ENCODE measurements at places on chromosomes 12 and 14.

DNA sequence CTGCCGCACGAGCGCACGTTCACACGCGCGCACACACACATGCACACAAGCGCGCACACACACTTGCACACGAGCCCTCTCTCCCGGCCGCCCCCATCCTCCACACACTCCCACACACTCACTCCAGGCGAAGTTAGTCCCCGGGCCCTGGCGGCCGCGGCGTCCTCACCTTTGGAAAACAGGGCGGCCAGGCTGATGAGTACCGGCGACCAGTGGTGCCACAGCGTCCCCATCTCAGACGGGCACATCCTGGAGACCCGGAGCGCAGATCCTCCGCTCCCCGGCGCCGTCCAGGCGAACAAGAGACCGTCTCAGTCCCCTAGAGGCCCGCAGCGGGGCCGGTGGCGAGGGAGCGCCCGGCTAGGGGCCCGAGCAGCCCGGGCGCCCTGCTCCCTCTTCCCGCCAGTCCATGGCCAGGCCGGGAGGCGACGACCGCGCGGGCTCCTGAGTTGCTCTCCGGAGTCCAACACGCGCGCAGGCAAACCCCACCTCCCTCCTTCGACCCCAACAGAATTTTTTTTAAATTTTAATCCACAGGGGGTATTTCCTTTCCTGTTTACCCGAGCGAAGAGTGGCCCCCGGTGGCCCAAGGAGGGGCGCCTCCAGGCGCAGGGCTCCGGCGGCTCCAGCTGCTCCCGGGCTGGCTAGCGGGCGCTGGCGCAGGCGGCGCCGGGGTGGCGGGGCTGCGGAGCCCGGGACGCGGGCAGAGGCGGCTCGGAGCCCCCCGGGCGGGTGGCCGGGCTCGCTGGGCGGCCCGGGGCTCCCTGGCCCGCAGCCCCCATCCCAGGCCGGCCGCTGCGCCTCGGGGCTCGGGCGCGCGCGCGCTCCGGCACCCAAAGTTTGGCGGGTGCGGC, 506 bp downstream of the TMEM132D start:
- DNase-seq: peak; percentile 32

GRCh38 chr14:68268197-68268596, 448.6 kb downstream of the RAD51B start:
- no peak for DNase-seq

- no peak for DNase-seq
Observed at GRCh38 chr12:46965137-46965536, 114.3 kb upstream of the PCED1B start.

GRCh38 chr14:68219407-68219806, 399.8 kb downstream of the RAD51B start:
- DNase-seq: no peak

DNA sequence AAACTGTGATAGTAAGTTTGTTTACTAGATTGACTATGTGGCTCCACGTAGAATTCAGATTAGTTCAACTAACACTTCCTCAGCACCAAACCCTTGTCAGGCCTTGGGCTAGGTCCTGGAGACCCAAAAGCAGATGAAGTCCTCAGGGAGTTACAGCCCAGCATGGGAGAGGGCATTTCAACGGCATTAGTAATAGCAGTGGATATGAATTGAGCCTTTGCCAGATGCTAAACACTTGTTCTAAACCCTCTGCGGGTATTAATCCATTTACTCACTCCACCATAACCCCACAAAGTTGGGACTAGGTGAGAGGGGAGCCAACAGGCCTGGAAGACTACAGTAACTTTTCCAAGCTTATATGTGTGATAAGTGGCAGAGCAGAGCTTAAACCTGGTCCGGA, 714.6 kb downstream of the DIO2 start:
- no peak for DNase-seq

DNA sequence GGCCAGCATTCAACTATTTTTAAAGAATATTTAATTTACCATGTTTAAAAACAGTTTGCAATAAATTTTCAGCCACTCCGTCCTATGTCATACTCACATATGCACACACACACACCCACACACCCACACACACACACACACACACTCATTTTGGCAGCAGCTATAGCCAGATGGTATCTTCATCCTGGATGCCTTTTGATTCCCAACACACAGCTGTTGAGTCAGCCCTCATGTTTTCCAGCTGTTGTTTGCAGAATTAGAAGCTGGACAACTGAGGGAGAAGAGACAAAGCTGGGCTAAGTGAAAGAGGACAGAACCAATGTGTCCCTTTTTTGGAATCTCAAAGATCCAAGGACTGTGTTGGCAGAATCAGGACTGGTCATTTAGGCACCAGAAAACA, 80.0 kb upstream of the EGLN3 start:
- peak; percentile 29 for DNase-seq

- no peak for DNase-seq
Observed at GRCh38 chr14:74784634-74785033, 21.5 kb downstream of the YLPM1 start.

GRCh38 chr12:119644930-119645329, 23.0 kb upstream of the PRKAB1 start:
- DNase-seq: no peak

DNA sequence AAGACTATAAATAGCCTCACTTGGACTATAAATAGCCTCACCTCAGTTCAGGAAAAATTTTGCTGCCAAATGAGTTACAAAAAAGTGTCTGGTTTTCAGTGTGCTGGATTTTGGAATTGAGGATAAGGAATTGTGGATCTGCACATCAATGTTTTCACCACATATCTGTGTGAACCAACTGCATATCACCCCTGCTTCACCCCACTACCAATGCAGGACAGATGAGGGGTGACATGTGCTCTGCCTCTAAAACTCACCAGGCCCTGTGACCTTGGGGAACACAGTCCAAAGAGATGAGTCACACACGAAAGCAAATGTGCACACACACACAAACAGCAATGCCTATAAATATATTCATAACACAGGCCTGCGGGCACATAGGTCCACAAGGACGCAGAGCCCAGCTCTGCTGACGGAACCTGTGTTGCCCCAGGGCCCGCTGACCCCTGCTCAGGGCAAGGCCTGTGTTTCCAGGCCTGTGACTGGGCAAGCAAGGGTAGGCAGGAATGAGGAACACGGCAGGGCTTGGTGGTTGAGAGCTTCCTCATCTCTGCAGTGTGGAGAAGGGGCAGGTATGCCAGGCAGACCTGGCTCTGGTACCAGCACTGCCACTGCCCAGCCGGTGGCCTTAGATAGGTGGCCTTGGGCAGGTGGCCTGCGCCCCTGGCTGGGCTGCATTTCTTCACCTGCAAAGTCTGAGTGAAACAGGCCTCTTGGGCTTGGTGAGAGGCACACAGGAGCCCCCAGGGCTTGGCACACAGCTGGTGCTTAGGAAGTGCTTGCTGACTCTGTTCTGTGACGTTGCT, 82.4 kb downstream of the ARL6IP4 start:
- DNase-seq: peak; percentile 49

DNA sequence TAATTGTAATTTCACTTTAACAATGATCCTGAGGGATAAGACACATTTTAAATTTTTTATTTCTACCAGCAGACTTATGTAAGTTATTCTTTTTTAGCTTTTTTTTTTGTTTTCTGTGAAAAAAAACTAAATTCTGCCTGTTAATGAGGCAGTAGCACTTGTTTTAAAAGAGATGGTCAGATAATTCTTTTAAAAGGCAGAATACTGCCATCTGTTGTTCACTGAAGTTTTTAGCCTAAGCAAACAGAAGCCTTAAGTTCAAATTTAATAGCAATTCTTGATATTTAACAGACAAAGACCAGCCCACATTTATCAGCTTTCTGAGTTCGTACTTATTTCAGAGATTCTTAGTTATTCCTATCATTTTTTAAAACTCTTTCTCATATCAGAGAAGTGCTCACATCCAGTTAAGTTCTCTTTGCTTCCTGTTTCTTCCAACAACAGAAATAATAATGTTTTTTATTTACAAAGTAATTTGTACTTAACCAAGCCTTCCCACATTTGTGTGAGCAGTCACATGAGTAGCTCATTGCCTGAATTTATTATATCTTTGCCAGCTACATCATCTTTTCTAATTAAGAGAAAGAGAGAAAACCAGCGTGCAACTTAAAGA, 93.4 kb upstream of the SLCO1C1 start:
- peak; percentile 73 for DNase-seq

GRCh38 chr14:29461101-29461500, 466.5 kb downstream of the PRKD1 start:
- DNase-seq: no peak

GRCh38 chr14:101078892-101079221, 175.3 kb upstream of the RTL1 start:
- no peak for DNase-seq

- DNase-seq: peak; percentile 37
Observed at GRCh38 chr12:27015730-27016076, 1.5 kb upstream of the TM7SF3 start.

- DNase-seq: peak; percentile 95
Observed at GRCh38 chr14:104970231-104971068, 7.7 kb downstream of the AHNAK2 start.

GRCh38 chr12:27099629-27100028, 17.3 kb upstream of the C12orf71 start:
- no peak for DNase-seq

DNA sequence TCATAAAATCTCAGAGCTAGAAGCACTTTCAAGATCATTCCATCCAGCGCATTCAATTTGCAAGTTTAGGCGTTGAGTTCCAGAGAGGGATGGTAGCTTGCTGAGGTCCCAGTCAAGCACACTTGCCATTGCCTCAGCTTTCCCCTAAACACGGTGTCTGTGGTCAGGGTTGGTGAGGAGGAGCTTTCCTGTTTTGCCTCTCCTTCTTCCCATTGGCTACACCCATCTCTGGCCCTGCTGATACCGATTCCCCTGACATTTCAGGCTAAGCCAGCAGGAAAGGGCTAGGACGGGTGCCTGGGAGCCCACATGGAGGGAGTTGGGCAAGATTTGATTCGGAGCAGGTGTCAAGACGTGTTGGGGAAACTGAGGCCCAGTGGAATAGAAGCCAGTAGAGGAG, 9.1 kb downstream of the NFATC4 start:
- no peak for DNase-seq

DNA sequence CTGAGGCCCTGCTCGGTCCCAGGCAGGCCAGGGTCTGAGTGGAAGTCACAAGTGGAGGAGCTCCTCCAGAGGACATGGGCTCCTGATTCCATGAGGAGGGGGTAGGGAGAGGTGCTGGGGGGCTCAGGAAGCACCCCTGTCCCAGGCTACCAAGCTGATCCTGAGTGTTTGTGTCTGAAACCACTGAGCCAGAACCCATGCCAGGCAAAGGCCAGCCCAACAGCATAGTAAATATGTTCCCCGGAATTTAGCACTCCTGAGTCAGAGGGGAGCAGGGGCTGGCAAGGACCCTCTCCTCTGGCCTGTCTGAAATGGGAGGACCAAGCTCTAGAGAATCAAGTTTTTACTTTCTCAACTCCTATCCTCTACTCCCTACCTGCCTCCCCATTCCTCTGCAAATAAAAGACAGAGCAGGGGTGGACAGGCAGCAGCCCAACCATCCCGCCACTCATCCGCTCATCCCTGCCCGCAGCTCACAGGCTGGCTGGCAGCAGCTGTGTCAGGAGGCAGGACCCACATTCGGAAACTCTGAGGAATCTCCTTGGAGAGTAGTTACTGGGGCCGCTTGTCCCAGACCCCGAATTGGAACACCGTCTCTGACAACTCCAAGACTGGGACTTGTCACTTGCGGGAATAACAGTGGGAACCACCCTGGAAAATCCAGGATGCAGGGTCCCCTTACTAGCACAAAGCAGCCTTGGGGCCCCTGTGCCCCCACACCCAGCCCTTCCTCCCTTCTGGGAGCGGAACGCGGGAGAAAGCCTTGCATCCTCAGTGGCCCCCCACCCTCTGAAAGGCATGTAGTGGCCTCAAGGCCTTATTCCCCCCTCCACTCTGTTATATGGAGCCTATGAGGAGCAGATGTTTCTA, 102.5 kb downstream of the ZFP36L1 start:
- DNase-seq: no peak

DNA sequence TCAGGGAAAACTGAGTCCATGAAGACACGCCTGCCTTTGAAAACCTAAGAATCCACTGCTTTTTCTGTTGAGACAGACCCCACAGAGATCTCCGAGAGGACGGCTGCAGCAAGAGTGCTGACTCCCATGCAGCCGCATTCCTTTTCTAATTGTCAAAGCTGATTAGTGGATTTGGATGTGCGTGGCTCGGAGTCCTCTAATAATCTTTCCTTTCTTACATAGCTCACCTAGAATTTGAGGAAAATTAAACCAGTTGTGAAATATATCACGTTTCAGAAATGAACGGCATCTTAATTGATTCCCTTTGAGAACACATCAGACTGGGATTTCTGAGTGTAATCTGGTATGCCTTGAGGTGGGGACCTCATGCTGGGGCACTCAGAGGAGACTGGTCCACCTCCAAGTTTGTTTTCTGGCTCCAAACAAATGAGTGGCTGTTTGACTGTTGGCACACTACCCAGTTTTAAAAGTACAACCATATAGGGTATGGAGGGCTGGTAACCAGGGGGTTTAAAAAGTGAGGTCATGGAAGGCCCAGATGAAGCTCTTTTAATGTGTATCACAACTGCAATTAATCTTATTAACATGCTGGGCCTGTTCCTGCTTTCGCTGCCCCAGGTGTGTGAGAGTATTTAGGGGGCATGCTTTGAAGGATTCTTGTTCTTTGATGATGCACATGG, 63.3 kb downstream of the RASSF3 start:
- peak; percentile 73 for DNase-seq

DNA sequence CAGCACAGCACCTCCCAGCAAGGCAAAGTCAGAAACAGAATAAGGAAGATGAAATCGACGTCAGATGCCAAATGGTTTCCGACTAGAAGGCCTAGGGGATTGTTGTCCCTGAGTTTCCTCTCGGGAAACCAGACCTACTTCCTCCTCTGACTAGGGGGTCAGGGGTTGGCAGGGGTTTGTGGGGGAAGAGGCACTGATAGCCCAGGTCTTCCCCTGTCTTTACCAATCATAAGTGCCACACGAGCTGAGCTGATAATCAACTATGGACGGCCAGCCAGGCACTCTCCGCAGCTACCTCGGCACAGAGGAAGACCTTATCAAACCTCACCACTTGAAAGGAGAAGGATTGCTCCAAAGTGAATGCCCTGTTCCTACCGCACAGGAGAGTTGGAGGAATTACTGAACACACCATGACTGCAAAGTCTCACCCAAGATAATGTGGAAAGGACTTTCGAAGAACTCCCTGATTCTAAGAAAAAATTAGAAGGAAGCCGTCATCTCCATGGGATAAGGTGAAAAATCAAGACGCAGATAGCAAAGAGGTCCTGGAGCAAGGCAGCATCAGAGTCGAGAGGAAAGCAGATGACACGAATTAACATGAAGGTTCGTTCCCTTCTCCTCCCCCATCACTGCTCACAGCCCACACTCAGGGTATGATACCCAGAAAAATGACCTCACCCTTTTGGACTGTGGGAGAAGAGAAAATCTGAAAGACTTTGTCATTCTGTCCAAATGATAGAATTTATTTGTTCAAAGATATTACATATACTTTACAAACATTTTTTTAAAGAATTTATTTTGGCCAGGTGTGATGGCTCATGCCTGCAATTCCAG, 77.7 kb upstream of the MED13L start:
- no peak for DNase-seq

- DNase-seq: no peak
Observed at GRCh38 chr12:39846304-39846703, 226.7 kb upstream of the ABCD2 start.
